Dermis blood vessel endothelial cell (primary cell): ENCODE measurements at places on chromosomes 16 and 17.

DNA sequence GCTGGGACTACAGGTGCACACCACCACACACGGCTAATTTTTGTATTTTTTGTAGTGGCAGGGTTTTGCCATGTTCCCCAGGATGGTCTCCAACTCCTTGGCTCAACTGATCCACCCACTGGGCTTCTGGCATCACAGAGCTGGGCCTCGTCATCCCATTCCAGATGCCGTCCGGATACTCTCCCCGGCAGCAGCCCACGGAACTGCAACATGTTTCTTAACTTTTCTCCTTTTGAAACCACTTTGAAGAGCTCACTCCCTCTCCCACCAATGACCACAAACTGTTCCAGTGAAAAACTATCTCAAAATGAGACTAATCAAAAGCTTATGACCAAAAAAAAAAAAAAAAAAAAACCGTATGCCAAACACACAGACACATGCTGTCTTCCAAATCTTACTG, 17.6 kb downstream of the PEMT start:
- DNase-seq: no peak

GRCh38 chr17:72618001-72618509, 474.4 kb downstream of the SLC39A11 start:
- DNase-seq: no peak

GRCh38 chr17:15475631-15476354, 8.4 kb upstream of the CDRT4 start:
- DNase-seq: no peak

DNA sequence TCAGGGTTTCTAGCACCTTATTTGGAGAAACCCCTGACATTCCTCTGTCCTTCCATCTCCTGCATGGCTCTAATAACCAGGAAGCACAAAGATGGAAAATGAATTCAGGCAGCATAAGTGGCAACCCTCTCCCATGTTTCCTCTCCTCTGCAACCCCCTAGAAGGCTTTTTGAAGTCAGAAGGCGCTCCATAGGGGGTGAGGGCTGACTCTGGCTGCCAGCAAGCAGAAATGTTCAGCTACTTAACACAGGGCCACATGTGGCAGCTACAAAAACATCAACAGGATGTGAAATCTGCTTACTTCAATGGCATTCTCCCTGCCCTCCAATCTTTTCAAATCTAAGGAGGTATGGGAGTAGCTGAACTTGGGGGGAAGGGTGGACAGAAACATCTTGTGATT, 55.2 kb upstream of the IRX5 start:
- no peak for DNase-seq

GRCh38 chr17:9729034-9729650, 62.2 kb downstream of the DHRS7C start:
- DNase-seq: peak; percentile 62
